ENCODE measurements at places on chromosomes 5 and 9.

- no peak for DNase-seq
These were observed 28.5 kb downstream of the DPYSL3 start for GRCh38 chr5:147481376-147481775.

DNA sequence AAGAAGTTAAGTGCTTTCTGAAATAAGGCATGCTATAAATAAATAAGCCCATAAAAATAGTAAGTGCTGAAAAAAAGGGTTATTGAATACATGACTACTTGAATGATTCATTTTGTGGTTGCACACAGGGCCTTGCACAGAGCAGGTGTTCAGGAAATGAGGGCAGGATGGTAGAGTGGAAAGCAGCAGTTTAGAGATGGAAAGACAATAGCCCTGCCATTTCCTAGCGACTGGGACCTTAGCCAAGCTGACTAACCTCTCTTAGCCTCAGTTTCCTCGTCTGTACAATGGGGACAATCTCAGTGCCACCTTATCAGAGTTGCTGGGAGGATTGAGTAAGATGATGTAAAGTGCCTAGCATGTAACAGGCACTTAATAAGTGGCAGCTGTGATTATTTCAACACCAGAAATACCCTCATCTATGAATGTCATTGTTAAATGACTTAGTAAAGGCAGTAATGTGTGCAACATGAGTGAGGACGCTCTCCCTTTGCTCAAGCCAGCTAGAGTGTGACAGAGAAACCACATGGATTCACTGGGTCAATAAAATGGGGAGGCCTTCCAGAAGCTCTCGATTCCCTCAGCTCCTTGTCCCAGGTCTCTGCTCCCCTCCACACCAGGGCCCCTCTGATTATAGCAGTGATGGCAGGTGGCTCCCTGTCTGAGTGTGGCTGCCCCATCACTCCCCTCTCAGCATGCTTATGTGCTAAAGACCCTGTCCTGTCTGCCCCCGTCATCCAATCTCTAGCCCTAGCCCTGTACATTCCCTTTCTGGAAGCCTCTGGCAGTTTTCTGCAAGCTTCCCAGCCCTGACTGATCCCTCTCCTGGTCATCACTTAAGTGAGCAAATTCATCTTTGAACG lies 16.0 kb upstream of the PHF19 start:
- DNase-seq: no peak

DNA sequence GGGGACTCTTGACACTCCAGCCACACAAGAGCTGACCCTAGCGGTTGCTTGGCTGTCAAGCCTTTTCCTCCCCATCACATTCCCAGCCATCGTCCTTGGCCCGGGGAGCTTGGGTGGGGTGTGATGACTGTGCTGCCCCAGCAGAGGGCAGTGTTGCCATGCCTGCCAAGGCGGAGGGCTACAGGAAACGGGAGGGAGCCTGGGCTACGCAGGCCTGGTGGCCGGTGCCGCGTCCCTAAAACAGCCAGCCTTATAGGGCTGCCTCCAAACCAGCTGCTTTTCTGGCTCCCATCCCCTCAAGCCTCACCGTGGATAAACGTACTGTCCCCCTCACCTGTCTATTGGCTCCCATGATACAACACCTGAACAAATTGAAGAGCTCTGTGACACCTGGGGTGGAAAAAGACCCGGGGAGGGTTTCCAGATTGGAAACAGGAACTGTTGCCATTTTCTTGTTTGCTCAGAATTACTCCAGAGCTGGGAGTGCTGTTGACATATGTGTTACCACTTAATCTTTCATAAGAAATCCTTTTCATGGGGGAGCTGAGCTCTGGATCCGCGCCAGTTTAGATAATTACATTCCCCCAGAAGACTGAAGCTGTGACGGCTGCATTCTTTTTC lies 72.8 kb upstream of the ASTN2 start:
- peak; percentile 4 for DNase-seq

DNA sequence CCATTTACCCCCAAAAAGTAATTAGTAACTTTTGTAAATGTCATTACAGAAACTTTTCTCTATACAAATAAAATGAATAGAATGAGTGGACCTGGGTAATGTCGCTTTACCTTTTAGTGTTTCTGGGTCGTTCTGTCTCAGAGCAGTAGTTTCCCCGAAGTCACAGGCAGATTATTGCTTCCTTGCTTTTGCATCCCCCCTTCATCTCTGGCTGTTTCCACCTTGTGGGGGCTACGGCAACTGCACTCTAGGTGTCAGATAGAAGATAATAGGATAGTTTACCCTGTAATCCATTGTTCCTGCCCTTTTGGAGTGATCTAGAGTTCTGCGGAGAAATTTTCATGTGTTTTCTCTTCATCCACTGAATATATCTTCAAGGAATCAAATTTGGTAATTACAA lies 68.7 kb downstream of the PRR16 start:
- DNase-seq: no peak

- DNase-seq: no peak
These were observed 24.7 kb upstream of the LECT2 start for GRCh38 chr5:135979510-135979909.

DNA sequence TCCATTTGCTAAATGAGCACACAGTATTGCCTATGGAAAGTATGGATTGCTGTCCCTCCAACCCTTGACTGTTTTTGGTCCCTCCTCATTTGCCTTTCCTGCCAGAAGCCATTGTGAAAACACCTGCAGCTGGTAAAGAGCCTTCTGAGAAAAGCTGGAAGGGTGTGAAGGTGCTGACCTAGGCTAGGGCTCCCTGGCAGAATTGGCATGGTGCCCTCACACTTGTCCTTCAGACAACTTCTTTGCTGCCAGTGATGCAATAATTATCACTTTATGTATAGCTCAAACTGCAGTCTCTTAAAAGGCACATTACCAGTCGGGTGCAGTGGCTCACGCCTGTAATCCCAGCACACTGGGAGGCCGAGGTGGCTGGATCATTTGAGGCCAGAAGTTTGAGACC lies 4.2 kb downstream of the TXNDC15 start:
- no peak for DNase-seq

DNA sequence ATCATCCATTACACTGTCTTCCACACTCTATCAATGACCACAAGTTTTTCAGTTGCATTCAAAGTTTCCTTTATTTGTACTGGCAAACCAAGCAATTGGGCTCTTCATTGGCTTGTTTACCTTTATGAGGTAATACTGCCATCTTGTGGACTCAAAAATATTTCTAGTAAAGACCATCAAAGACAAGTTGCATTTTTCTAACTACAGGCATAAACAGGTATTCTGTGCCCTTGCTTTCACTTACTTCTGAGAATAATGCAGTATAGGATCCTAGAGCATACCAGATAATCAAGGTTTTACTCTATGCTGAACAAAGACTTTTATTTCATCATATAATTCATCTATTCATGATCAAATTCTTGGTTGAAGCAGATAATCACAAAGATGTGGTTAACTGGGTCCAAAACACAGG lies 173.7 kb upstream of the POU5F2 start:
- no peak for DNase-seq

- DNase-seq: no peak
These were observed 747.2 kb upstream of the ACO1 start for GRCh38 chr9:31637265-31637664.

DNA sequence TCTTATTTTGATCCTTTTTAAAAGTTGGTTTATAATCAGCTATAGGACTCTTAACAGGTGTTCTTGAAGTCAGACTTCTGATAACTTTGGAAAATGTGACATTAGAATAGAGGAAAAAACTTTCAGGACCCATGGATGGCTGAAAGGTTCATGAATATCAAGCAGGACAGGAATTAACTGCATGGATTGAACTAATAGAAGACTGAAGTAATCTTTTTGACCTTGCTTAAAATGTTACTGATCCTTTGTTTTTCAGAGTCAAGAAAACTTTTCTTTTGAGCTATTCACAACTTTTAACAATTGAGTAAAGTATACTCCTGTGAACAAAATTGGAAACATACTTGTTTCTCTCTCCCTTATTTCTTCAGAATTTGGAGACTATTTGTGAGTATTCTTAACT lies 79.2 kb downstream of the PLK2 start:
- DNase-seq: no peak

DNA sequence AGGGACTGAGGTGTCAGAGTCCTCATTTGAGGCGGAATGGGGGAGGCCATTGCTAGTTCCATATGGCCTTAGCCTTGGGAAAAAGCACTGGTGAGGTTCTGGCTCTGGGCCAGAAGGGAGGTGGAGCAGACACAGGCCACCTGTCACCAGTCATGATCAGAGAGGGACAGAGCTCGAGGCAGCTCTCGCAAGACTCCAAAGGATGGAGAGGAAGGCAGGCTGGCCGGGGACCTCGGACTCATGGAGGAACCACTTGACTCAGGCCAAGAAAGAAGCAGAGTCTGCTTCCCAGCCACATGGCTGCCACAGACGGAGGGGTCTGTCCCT lies 29.2 kb upstream of the NSMF start:
- DNase-seq: no peak

DNA sequence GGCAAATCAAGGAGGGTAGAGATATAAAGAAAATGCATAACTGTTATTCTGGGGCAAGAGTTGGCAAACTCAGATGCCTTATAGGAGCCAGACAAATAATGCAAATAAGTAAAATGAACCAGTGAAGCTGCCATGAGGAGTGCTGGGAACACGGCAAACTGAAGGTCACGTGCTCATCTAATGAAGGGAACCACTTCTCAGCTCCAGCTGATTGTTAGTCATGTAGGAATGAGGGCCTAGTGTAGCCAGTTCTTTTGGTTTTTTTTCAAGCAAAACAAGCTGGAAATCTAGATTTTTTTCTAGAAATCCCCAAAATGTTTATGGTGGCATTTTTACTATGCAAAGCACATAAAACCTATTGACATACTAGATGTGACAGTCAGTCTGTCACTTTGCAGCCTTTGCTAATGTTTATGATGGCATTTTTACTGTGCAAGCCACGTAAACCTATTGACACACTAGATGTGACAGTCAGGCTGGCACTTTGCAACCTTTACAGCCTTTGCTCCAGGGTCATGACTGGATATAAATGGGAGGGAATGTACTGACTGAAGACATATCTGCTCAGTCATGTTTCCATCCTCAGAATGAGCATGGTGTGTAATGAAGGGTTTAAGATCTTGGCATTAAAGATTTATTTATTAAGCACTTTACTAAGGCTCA lies 39.4 kb downstream of the RUSC2 start:
- no peak for DNase-seq

DNA sequence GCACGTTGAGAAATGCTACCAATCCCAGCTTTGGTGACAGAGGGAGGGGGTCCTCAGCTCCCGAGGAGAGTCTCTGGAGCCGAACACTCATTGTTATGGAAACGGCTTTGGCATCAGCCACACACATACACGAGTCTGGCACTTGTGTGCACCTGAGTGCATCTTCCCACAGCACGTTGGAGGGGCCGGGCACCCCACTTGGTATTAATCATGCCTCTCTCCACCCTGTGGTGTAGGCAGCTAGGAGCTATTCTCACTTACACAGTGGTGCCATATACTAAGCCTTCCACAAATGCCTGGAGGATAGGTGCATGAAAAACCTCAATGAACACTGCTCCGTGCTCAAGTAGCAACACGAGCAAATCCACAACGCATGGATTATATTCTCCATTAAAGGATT lies 133.9 kb upstream of the PANK3 start:
- no peak for DNase-seq

DNA sequence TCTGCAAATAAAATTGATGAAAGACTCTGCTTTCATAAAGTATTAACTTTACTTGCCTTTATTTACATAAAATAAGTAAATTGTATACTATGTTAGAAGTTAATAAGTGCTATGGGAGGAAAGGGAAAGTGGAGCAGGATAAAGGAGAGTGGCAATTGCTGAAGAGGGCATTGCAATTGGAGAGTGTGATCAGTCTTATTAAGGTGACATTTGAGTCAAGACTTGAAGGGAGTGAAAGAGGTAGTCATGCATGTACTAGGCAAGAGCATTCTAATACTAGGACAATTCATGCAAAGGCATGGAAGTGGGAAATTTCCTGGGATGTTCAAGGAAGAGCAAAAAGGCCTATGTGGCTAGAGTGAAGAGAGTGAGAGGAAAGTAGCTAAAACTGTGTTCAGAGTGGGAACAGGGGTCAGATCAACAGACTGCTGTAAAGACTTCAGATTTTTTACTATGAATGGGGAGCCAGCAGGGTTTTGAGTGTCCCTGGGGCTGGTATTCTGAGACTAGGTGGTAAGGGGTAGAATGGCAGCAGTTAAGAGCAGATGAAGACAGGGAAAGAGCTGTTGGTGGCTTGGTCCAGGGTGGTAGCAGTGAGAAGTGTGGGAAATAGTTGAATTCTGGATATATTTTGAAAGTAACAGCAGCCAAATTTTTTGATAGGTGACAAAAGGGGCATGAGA lies 182.3 kb upstream of the RIOK2 start:
- no peak for DNase-seq

- DNase-seq: no peak
These were observed 2.0 kb upstream of the SPATA31E1 start for GRCh38 chr9:87880683-87881082.

- no peak for DNase-seq
These were observed 2.9 kb upstream of the SLC23A1 start for GRCh38 chr5:139386050-139386438.

DNA sequence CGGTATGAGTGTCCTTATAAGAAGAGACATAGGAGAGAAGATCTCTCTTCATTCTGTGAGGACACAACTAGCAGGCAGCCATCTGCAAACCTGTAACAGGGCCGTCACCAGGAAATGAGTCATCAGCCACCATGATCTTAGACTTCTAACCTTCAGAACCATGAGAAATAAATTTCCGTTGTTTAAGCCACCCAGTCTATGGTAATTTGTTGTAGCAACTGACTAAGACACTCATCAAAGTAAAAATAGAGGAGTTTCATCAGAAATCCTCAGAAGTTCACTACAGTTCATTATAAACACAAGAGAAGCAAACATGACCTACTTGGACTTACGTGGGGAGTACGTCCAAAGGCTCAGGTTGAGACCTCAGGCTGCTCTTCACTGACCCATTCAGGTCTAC lies 357.7 kb downstream of the SEMA5A start:
- DNase-seq: no peak

DNA sequence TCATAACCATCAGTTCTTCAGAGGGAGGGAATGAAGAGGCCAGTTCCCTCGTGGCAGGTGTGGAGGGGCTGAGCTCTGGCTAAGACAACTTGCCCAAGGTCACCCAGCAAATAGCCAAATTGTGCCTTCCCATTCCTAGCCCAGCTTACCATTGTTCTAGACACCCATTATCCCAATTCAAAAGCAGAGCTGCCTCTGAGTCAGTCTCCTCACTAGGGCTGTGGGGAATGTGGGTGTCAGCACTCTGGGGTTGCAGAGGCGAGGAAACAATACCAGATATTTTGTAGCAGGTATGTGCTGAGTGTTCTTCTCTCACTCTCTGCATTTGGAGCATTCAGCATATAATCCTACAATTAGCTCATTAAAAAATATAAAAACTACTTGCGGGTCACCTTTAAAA lies 270.8 kb downstream of the PSAT1 start:
- no peak for DNase-seq

- no peak for DNase-seq
These were observed 364.2 kb downstream of the TMEM232 start for GRCh38 chr5:110362261-110362660.

DNA sequence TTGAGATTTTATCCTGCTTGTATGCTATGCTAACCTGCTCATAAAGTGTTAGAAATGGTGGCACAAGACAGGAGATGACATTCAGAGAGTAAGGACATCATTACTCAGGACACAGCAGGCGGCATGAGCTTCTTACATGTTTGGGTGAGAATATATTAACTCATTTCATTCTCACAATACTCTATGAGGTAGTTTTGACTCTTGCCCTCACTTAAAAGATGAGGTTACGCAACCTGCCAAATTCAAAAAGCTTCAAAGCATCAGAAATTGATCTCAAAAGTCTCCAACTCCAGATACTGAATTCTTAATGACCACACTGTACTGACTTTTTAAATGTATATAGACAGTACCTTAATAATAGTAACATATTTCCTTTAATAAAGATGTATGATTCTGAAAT lies 60.8 kb downstream of the CDH18 start:
- no peak for DNase-seq
